ENCODE measurements at places on chromosomes 1 and 21.

DNA sequence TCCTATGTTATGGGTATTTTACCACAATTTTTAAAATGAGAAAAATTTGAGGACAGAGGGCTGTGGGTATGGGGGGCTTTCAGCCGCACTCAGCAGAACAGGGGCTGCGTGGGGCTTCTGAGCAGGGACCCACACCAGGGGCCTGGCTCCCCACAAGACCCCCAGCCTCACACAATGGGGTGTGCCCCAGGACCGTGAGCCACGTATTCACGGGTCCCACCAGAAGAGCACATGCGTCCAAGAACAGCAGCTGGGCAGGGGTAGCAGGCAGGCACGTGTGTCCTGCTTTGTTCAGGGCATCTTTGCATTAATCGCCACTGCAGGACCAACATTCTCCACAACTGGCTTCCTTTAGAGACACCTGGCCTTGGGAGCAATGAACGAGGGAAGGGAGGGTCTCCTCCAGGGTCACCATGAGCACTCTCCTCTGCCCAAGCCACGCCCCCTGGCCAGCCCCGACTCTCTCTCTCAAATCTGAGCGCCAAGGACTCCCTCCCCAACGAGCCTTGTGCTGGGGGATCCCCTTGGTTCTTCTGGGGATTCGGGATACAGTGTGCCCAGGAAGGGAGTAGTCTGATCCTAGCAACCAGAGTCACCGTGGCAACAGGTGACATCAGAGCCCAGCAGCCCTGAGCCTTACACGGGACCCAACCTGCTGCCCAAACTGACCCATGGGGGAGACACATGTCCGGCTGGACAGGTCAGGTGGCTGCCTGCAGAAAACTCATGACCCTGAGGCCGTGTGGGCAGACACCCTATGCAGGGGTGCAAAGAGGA, 7.4 kb upstream of the ARF1 start:
- DNase-seq: no peak

GRCh38 chr1:205037539-205037938, 5.5 kb upstream of the CNTN2 start:
- no peak for DNase-seq

- no peak for DNase-seq
Observed at GRCh38 chr21:45456584-45457160, 51.7 kb downstream of the COL18A1 start.

- no peak for DNase-seq
Observed at GRCh38 chr1:232452117-232452516, 177.8 kb downstream of the SIPA1L2 start.

GRCh38 chr1:167121375-167122120, 27.7 kb downstream of the STYXL2 start:
- DNase-seq: peak; percentile 3

DNA sequence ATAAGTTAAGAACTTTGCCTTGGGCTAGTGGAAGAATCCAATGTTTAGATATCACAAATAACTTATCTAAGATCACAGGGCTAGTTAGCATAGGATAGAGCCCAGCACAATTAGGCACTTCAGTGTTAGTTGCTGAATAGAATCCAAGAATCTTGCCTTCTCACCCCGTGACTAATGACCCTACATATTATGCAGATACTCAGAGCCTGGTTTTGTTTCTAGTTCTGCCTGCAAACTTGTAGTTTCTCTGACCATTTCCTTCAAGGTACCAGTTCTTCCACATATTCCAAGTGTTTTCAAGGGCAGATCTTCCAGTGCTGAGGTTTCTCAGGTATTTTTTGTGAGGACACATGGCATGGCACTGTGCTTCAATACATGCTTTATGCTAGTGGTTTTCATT, 239.3 kb downstream of the KCNK2 start:
- DNase-seq: no peak

DNA sequence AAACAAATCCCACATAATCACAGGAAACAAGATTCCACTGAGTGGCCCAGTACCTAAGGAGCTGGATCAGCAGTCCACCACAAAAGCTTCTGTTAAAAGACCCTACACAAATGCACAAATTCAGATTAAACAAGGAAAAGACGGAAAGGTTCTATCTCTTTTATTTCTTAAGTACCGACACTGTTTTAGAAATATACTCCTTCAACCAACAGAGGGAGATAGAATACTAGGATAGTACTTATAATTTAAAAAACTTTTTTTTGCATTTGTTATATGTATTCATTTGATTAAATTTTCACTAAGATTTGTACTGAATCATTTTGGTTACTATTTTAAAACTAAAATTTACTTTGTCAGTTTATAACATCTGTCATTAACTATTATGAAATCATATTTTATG, 12.5 kb downstream of the CDC7 start:
- peak; percentile 26 for DNase-seq

DNA sequence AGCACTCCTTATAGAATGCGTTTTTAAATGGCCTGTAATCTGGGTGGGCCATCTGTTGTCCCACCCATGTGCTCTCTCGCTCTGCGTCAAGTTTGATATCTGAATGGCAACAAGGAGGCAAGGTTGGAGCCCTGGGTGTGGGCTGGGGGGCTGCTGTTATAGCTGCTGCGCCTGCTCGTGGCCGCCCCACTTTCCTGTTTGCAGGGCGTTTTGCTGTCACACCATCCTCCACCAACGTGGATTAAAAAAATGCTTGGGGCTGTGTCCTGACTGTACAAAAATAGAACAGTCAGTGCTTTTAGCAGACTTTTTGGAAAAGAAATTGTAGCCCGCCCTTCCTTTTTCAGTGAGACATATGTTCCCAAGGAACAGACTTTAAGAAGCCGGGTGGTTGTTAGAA, 25.4 kb downstream of the UMODL1 start:
- DNase-seq: no peak

DNA sequence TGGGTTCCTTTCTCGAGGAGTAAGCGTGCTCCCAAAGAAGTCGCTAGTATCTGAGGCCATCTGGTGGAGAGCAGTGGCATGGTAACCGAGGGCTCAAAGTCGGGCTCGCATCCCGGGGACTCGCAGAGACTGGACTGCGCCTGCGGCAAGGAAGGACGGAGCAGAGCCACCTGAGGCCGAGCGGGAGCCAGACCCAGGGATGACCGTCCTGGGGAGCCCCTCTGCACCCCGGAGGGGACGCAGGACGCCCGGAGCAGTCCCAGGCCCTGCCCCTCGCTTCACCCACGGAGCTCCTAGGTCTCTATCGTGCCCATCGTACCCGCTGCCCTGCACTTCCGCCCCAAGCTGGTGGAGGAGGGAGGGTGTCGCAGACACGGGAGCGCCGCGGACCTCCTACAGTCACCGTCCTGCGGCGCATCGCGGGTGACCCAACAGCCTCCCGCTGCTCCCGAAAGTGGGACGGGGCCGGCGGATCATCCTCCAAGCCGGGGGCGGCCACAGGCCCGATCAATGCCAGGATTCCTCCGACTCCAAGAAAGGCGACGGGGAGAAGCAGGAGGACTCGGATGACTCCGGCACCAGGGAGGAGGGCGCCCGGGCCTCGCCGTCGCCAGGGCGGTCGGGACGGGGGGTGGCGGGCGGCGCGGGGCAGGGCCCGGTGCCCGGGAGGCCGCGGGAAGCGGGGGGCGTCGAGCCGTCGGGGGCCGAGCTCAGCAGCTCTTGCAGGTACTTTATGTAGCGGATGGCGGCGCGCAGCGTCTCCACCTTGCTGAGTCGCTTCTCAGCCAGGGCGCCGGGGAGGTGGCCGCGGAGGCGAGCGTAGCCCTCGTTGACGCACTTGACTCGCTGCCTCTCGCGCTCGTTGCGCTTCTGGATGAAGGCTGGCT, 2.3 kb upstream of the CACNA1S start:
- DNase-seq: peak; percentile 93
